Stimulated activated CD8-positive, alpha-beta memory T cell treated with anti-CD3 and anti-CD28 coated beads, Interleukin-2, amount 100 ng/mL, for 1 hour (primary cell): ENCODE measurements at places on chromosomes 4 and X.

- DNase-seq: no peak
Measured at GRCh38 chr4:89110541-89110985, 770 bp upstream of the TIGD2 start.

DNA sequence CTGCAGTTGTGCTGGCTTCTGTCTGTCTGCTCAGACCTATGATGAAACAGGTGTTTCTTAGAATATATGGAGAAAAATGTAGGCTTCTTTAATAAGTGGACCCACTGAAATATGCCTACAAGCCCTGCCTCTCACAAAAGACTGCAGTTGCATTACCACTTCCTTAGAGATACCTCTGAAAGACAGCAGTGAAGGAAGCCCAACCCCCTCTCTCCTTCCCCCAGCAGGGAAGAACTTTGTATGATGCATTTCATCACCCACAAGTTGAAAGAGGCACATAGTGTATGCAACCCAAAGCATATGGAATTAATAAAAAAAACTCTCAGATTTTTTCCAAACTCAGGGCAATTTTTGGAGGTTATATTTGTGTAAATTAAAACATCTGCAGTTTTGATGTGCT, 916.7 kb downstream of the TECRL start:
- no peak for DNase-seq

DNA sequence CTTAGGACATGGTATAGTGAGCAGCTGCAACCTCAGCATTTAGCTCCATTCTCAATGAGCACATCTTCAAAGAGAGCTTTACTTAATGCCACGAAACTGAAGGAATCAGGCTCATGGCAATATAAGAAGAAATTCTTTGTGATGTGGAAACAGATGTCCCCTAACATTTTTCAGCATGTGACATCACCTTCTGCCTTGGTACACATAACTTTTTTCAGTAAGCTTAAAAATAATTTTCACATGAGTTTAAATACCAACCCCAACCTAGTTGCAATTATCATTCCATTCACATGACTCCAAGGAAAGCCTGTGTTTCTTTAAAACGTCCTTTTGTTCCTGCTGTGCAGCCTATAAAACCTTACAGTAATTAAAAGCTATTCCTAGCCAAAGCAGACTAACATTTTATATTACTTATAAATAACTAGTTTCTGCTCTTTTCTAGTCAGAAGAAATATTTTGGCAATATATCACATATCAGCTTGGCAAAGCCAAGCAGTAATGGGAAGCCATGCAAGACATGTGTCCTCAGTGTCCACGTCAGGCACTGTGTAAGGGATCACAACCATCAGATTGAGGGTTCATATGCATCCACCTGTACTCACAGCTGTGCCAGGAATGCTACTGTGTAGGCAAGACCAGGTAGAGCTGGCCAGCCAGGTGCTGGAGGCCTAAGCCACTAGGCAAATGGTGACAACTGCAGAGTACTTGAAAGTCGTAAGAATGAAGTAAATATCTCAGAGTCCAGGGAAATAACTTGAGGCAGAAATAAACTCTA, 466.6 kb downstream of the INPP4B start:
- DNase-seq: no peak

DNA sequence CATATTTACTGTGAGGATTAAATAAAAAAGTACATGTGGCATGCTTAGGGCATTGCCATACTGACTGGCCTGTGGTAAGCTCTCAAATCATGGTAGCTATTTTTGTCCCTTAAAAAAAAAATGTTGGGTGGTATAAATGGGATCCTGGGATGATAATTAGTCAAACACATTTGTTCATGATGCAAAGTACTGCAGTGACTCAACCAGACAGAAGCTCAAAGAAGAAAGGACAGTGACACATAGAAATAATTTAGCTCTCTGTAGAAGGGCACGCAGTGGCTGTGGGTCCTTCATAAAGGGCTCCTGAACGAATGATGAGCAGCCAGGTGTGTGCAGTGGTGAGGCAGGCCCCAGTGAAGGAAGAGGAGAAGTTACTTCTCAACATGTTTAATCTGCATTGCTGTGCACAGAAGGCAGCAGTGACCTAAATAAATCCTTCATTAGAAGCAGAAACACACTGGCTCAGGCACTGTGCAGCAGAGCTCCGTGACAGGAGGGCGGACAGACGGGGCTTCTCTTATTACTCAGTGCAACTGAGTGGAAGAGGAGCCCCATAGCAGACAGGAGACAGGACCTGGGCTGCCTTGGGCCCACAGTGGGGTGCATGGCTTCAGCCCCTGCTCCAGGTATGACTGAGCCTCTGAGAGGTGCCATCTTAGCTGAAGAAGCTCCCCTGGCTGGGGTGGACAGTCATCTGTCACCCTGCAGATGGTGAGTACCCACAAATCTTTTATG, 20.3 kb downstream of the HS3ST1 start:
- no peak for DNase-seq

- DNase-seq: no peak
Measured at GRCh38 chrX:20595928-20596575, 329.3 kb upstream of the RPS6KA3 start.

DNA sequence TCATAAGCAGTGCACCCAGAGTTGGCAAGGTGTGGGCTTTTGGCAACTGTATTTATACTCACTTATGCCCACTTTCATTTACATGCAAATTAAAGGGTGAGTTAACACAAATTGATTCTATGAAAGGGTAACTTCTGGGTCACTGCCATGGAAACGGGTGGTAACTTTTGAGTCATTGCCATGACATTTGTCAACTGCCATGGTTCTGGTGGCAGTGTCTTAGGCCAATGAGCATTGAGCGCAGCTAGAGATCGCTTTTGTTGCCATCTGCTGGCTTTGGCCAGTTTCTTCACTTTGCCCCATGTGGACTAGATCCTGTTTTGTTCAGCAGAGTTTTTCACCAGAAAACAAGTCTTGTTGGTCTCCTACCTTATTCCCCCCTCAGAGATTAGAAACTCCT, 170.8 kb upstream of the NUDT6 start:
- no peak for DNase-seq

GRCh38 chr4:101355246-101355645, 7.9 kb upstream of the PPP3CA start:
- no peak for DNase-seq

GRCh38 chr4:83646538-83647239, 110.8 kb downstream of the GPAT3 start:
- no peak for DNase-seq
